ENCODE measurements at places on chromosomes 13 and 19.

- DNase-seq = no peak
Observed at GRCh38 chr19:18225702-18226468, at the start of gene PDE4C. Gene PDE4C (minus strand): TSS chr19:18226438. CDS start chr19:18226415, 23 bp downstream.

DNA sequence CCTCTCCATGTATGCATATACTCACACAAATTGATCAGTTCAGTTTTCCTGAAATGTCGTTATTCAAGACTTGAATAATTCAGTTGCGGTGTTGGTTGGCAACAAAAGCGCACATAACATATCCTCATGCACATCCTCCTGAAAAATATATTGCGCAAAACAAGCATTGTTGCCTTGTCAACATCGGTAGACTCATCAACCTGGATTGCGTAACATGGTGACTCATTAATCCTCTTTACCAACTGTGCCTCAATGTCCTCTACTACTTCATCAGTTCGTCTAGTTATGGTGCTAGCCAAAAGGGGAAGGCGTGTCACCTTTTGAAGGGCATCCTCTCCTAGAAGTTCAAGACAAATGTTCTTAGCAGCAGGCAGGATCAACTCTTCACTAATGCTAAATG, 357.7 kb downstream of the LMO7 start:
- no peak for DNase-seq

- DNase-seq = no peak
Observed at GRCh38 chr19:28521614-28522544, 691.1 kb downstream of the UQCRFS1 start.

DNA sequence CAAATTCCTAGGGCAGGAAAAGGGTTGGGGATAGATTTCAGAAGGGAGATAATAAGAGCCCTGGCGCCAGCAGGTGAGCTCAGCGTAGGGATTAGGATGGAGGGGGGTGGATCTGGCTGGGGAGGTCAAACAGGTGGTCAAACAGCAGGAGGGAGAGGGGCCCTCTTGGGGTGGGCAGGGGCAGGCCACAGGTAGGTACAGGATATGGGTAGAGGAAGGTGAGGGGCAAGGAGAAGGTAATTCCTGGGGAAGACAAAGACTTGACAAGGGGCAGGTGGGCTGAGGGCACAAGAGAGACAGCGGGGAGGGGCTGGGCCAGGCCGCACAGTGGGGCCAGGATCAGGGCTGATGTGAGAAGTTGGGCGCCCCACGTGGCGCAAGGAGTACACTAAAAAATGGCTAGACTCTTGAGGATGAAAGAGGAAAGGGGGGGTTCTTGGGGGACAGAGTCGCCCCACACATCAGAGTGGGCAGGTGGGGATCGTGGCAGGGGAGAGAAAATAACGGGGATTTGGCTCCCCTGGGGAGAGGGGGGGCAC, 713 bp downstream of the KRI1 start:
- DNase-seq = no peak

DNA sequence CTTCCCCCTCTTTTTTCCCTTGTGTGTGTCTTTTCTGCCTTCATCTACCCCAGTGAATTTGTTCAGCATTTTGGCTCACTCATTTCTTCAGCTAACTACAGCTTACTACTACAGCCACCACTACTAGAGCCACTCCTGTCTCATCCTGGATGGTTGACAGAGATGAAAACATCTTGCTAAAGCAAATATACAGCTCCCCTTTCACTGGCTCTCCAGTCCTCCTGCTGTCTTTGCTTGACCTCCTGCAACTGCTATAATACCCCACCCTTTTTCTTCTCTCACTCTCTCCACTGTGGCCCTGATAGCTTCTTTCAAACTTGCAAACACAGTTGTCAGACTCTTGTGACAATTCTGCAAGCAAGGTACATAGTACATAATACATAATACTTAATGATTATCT, 523.6 kb downstream of the DCT start:
- no peak for DNase-seq
